Stomach (tissue), 19 donors: ENCODE measurements at places on chromosomes 7 and 10. TPM values are rescaled to one million over a fixed set of nuclear protein-coding genes. Genes with fewer than 3 reads are reported as not detected.

DNA sequence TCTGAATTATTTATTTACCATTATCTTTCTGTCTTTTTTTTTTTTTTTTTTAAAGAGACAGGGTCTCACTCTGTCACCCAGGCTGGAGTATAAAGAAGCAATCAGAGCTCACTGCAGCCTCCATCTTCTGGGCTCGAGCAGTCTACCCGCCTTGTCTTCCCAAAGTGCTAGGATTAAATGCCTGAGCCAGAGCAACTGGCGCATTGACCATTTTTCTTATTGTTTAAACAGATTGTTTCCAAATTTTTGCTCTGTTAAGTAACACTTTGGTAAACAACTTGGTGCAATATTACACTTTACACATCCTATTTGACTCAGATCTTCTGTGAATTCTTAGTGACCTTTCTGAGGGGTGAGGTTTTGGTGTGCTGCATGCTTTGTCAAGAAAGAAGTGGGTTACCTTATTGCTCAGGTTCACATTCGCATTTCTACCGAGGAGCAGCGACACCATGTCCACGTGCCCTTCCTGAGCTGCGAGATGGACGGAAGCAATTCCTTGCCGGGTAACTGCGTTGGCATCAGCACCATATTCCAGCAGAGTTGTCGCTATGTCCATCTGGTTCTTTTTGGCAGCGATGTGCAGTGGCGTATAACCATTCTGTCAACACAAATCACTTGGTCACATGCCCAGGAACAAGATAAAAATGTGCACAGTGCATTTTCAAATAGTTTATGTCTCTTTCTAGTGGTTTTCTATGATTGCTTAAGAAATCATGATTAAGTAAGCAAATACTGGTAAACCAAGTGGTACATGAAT lies 203.2 kb downstream of the ANK3 start:
- DNase-seq, result peak; percentile 59

GRCh38 chr10:8245131-8245813 lies 190.8 kb downstream of the GATA3 start:
- DNase-seq, result peak; percentile 25

DNA sequence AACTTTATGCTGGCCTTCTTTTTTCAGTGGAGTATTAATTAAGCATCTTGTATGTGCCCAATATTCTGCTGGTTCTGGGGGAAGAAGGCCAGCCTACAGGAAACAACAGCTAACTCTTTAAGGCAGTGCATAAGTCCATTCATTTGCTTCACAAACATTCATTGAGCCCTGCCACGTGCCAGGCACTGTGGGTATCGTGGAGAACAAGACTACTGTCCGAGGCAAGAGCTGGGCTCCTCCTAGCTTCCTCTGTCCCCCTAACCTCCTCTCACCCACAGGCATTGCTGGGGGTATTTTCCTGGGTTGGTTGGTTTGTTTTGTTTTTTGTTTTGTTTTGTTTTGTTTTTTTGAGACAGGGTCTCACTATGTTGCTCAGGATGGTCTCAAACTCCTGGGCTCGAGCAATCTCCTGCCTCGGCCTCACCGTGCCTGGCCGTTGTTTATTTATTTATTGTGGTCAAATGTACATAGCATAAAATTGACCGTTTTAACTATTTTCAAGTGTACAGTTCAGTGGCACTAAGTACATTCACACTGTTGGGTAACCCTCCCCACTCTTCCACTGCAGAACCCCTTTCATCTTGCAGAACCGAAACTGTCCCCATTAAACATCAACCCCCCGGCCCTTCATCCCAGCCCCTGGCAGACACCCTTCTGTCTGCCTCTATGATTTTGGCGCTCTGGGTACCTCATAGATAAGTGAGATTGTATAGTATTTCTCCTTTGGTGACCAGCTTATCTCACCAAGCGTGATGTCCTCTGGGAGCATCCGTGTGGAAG lies 32.6 kb downstream of the CHST3 start:
- no peak for DNase-seq

- DNase-seq, result no peak
Observed at GRCh38 chr7:138350701-138351357, 109.2 kb upstream of the TRIM24 start.

GRCh38 chr10:96339383-96339782 lies 19.4 kb downstream of the OPALIN start:
- no peak for DNase-seq

GRCh38 chr7:146960773-146961391 lies 844.3 kb downstream of the CNTNAP2 start:
- DNase-seq, result peak; percentile 9

- no peak for DNase-seq
Observed at GRCh38 chr10:32959006-32959920, 1.2 kb upstream of the ITGB1 start.

- DNase-seq, result no peak
Observed at GRCh38 chr10:58586282-58587245, 73.9 kb downstream of the BICC1 start.

DNA sequence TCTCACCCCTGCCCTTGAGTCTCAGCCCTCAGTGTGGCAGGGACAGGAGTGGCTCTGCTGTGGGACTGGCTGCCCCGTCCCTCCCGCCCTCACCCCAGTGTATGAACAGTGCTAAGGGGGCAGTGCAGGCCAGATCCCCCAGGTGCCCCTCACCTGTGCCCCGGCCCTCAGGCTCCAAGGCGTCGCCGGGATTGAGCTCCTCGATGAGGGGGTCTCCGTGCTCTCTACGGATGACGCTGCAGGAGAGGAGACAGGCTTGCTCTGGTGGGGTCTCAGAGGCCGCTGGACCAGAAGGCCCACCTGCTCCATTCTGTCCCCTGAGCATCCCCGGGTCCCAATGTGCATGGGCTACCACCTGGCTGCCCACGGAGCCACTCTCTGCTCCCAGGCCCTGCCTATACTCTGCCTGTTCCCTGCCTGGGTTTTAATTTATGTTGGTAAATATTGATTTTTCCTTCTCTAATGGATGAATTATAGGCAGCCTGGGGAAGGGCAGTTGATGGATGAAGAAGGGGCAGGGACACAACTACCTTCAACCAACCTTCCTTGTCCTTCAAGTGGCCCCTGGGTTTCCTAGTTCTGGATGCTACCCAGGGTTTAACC lies 47.2 kb downstream of the GOLGA7B start:
- DNase-seq, result no peak

- peak; percentile 55 for DNase-seq
Observed at GRCh38 chr7:5491251-5492019, 67.8 kb upstream of the TNRC18 start.

PRF1 gene
- under 0.01 TPM for total RNA-seq

OR2A42 gene
- not detected for total RNA-seq

NXPH1 gene
- total RNA-seq, result not detected

RNF148 gene
- total RNA-seq, result 2.9 TPM

FAM3C gene
- total RNA-seq, result 15.9 TPM

LIPF gene
- 2,926 TPM for total RNA-seq

TMEM236 gene
- total RNA-seq, result not detected

C10orf62 gene
- not detected for total RNA-seq
